ENCODE measurements at places on chromosomes 12 and 14.

- DNase-seq = no peak
Measured at GRCh38 chr14:38290601-38291188, 34.8 kb upstream of the CLEC14A start.

DNA sequence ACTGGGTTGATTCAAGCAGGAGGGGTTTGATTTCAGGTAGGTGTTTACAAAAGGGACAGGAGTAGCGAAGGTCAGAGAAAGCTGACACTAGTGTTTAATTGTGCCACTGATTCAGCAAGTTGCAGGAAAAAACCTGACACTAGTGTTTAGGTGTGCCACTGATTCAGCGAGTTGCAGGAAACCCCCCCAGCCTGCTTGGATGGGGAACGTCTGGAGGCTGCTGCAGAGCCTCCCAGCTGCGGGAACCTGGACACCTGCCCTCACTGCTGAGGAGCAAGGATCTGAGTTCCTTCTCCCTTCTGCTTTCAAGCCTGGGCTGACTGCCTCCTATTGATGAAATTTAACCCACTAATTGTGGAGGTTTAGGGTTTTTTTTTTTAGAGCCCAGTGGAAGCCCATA is 84.2 kb downstream of the AVPR1A start:
- no peak for DNase-seq

GRCh38 chr14:78608998-78609787 is 439.0 kb downstream of the NRXN3 start:
- DNase-seq = no peak

GRCh38 chr12:10119066-10119465 is 10.9 kb downstream of the CLEC7A start:
- DNase-seq = no peak

DNA sequence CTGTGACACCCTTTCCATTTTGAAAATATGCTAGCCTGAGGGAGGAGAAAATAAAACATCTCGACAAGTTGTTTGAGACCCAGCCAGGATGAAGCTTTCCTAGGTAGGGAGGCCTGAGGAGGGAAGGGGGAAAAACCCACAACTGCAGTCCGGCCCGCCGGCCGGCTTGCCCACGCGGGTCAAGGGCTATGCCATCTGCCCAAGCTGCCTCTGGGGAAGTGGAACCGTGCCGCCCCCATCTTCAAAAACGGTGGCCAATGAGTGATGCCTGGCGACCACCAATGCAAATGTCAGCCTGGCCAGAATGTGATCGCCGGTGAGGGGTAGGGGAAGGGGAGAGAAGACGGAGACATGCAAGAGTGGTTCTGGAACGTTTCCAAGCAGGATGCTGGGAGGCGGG is 263.5 kb upstream of the ALG10B start:
- no peak for DNase-seq

DNA sequence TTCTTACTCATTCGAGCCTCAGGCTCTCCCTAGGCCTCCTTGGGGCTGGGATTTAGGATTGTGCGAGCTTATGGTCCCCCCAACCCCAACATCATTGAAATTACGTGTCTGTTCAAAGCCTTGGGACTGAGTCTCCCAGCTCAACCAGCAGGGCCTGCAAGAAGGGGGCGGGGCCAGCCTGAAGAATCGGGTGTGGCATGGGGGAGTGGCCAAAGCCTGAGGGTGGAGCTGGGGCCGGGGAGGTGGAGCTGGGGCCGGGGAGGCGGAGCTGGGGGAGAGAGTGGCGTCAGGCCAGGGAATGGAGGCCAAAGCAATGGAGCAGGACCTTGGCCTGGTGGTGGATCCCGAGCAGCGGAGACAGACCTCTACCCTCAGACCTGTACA is 24.3 kb upstream of the HSPB8 start:
- no peak for DNase-seq

- no peak for DNase-seq
Measured at GRCh38 chr12:127531542-127531941, 735.4 kb upstream of the TMEM132C start.

DNA sequence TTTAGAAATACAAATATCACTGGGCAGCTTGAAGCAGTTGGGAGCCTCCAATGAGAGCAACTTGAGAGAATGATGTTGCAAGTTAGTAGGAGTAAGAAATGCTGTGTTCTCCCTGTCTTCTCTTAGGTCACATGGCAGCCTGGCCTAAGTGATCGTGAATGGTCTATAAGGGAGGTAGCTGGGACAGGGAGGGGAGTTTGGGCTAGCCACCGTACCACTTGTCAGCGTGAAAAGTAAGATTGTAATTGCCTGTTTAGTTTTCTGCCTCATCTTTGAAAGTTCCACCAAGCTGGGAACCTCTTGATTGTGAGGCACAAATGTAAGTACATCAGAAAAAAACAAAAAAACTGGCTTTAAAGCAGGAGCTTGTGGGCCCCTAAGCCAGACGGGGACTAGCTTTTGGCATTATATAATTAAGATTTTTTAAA is 36.4 kb downstream of the MDM2 start:
- DNase-seq = no peak
